ENCODE measurements at places on chromosomes 13 and 19.

DNA sequence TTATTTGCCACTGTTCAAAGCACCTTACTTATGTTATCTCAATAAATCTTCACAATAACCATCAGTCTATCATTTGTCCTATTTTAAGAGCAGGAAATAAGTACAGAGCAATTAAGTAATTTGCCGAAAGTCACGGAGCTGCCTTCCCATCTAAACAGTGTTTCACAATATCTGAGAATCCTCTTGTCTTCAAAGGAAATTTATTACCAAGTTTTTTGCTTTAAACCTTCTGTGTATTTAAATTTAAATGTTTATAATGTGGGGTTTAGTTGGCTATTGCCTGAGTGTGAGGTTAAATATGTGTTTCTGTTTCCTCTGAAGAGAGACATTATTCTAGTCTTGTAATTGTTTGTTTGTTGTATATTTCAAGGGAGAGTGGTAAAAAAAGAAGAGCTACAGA lies 633.1 kb downstream of the EFNB2 start:
- no peak for DNase-seq

DNA sequence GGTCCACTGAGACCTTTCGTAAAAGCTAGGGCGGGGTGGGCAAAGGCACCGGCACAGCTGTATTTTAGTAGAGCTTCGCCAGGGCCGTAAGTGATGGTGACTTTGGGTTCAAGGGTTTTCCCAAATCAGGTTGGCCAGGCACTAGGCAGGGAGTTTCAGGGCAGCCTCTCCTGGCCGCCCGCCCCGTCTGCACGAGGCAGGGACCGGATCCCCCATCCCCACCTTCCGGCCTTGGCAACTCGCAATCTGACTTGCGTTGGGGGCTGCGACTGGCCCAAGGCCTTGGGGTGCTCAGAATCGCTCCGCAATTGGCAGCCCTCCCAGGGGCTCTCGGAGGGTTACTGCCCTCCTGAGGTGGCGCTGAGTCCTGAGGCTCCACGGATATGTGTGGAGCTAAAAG lies 4.1 kb upstream of the ZIC5 start:
- DNase-seq = no peak

DNA sequence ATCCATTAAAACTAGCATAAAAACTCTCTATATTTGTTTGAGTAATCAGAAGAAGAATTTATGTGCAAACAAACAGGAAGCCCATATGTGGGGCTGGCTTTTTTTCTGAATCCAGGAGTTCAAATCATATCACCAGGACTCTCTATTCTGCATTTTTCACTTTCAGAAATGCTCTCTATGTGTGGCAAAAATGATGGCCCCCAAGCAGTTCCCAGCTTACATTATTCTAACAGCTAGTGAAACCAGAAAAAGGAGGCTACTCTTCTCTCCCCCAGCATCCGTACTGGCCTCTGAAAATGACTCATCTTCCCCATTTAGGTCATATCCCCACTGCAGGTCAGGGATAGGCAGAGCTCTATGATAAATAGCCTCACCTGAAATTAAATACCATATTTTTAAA lies 20.4 kb downstream of the RBM26 start:
- DNase-seq = no peak

- DNase-seq = no peak
Measured at GRCh38 chr19:55712804-55713631, 25.2 kb downstream of the NLRP9 start.

DNA sequence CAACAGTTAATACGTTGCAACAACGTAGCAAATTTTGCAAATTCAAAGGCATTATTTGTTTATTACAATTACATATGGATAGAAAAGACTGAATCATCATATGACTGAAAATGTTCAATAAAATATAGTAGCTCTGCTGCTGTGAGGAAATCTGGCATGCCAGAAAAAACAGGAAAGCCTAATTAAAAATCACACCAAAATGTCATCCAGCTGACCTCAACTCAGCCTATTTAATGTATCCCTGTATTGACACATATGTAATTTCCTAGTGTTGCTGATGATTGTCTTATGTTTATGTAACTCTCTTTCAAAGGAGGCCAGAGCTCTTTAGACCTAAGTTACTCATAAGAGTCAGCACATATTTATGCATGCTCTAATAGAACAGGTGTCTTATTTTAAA lies 495.0 kb downstream of the PCDH17 start:
- no peak for DNase-seq

GRCh38 chr13:40968416-40969000 lies 50.6 kb downstream of the ELF1 start:
- no peak for DNase-seq

GRCh38 chr13:39688699-39689405 lies 33.4 kb downstream of the COG6 start:
- no peak for DNase-seq

- DNase-seq = no peak
Measured at GRCh38 chr13:38398711-38399493, 49.3 kb downstream of the UFM1 start.

DNA sequence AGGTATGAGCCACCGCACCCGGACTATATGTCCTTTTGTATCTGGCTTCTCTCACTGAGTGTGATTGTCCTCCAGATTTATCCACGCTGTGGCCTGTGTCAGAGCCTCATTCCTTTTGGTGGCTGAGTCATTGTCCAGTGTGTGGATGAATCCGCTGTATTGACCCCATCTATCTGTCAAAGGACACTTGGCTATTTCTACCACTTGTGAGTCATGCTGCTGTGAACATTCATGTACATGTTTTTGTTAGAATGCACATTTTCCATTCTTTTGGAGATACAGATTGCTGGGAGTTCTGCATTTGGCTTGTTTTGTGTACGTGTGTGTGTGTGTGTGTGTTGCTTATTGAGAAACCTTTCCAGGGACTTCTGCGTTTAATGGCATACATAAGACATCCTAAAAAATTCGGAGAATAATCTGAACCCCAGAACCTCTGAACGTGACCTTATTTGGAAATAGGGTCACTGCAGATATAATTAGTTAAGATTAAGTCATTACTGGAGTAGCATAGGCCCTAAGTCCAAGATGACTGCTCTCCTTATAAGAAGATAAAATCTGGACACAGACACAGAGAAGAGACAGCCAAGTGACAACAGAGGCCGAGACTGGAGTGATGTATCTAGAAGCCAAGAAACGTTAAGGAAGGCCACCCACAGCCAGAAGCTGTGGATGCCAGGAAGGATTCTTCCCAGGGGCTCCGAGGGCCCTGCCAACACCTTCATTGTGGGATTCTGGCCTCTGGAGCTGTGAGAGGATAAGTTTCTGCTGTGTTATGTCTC lies 4.9 kb upstream of the GIPC3 start:
- DNase-seq = no peak

- DNase-seq = no peak
Measured at GRCh38 chr19:11577451-11578257, at the start of gene ACP5. Gene ACP5, minus strand, starts transcription at chr19:11577645. Its CDS starts 328 bp downstream, at chr19:11577317.

DNA sequence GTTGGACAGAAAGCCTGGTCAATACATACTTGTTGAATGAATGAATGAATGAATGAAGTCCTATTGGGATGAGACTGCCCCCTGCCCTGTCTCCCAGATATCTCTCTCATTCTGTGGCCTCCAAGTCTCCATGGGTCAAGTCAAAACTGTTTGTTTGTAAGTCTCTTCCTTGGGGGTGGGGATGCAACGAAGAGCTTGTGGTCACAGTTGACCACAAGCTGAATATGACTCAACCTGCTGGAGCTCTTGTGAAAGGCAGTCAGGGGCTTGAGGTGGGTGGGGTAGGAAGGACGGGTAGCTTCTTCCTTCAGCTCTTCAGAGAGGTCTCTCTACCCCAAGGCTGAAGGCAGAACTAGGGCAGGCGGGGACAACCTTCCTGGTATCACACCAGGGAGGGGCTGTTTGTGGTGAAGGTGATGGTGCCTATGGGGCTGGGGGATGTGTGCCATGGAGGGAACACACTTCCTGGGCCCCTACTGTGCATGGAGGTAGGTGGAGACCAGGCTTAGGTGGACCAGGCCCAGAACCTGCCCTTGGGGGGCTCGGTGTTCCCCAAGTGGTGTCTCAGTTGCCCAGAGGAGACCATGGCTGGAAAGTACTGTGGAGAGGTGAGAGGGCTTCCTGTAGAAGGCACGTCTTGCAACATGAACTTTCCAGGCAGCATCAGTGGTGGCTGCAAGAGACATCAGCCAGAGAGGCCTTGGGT lies 8.0 kb downstream of the MYO1F start:
- DNase-seq = peak; percentile 59

GRCh38 chr13:21957833-21958232 lies 287.0 kb downstream of the FGF9 start:
- DNase-seq = no peak

DNA sequence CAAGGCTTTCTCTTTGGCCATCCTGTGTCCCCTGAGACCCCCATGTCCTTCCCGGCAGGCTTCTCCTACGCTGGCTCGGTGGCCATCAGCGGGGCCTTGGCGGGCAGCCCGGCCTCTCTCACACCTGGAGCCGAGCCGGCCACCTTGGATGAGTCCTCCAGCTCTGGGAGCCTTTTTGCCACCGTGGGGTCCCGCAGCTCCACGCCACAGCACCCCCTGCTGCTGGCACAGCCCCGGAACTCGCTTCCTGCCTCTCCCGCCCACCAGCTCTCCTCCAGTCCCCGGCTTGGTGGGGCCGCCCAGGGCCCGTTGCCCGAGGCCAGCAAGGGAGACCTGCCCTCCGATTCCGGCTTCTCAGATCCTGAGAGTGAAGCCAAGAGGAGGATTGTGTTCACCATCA lies 14.2 kb downstream of the PLEKHJ1 start:
- no peak for DNase-seq

DNA sequence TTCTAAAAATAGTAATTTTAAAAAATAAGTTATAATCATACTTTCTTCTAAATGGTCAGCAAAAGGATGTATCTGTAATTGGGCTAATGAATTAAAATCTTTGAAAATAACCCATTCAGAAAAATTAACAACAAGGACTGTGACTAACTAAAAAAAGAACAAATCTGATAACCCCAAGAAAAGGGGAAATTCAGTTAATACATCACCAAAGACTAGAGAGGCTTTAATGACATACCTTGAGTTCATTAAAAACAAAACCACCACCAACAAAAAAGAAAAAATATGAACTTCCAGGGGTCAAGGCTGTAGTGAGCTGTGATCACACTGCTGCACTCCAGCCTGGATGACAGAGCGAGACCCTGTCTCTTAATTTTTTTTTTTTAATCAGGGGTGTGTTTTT lies 121.8 kb downstream of the TBC1D4 start:
- no peak for DNase-seq

DNA sequence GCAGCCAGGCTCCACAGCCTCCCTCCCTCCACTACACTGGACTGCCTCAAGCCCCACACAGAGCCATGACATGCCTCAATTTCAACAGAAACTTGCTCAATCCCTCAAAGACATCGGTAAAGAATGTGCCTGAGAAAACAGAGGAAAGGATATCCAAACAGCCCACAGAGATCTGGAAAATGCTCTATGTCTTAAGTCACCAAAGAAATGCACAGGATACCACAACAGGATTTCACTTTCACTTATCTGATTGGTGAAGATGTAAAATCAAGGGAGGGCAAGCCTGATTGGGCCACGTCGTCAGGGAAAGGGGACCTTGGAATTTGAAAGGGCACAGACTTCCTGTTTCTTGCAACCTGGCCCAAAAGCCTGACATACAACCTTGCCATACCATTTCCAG lies 14.2 kb downstream of the CACNA1A start:
- no peak for DNase-seq

DNA sequence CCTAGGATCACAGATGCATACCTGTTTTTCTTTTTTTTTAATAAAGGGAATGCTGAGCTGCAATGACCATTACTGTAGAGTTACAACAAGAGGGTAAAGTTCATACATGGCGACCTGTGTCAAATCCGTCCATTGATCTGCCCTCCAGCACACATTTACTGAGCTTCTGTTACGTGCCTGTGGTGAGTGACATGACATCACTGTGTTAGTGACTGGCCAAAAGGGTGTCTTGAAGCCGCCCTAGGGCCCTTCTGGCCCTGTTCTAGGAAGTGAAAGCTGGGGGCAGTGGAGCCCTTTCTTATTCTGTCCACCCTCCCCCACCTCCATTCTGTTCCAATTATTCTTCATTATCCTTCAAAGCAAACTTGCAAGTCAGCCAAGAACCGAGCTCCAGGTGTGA lies 66.3 kb downstream of the ZIC5 start:
- no peak for DNase-seq

- no peak for DNase-seq
Measured at GRCh38 chr13:24985107-24985506, 110.8 kb upstream of the PABPC3 start.

DNA sequence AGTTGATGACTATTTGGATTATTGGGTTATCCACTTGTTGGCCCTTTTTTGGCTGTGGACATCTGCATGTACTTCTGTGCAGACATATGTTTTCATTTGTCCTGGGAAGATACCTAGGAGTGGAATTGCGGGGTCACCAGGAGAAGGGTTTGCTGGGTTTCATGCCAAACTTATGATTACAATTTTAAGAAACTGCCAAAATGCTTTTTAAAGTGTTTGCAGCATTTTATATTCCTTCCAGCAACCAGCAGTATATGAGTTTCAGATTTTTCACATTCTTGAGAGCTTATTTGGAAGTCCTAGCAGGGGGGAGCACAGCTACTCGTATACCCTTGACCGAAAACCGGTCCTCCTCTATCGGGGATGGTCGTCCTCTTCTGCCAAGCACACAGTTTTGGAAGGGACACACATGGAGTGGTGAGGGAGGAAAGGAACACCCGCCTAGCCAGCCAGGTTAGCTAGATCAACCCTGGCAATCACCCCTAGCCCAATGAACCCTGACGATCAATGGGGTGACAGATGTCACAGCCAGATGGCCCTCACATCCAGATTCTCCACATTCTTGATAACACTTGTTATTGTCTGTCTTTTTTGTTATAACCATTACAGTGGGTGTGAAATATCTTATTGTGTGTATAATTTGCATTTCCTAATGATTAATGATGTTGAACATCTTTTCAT lies 26.7 kb upstream of the RNF113B start:
- no peak for DNase-seq

- no peak for DNase-seq
Measured at GRCh38 chr13:44231786-44232516, 141.7 kb upstream of the SERP2 start.

DNA sequence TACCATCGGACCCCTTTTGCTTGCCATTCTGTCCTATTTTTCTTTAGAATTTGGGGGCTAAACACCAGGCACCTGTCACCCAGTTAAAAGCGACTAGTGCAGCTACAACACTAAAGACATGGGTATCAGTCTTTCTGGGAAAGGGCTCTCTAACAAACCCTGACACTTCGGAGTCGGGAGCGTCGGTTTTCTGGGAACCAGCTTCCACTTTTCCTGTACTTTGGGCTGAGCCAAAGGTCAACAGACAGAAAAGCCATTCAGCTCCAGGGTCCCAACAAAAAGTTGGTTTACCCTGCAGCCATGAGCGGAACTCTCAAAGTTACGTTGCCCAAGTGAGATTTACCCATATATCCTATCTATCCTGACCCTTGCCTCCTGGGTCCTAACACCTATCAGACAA lies 337.0 kb upstream of the SLITRK5 start:
- no peak for DNase-seq

DNA sequence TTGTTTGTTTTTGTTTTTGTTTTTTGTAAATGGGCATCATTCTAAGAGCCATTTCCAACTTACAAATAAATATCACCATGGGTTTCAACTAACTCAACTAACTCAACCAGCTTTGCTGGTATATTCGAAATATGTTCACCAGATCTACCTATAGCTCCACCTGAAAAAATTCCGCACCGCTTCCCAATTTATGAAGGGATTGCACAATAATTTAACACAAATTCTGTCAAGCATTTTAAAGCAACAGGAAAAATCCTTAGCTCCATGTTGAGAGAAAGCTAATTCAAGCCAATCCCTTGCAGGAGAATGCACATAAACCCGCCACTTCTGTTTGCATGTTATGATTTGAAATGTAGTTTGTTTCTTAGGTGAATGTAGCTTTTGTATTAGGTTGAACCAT lies 417.8 kb downstream of the EFNB2 start:
- DNase-seq = no peak

Data from stimulated activated CD4-positive, alpha-beta T cell treated with anti-CD3 and anti-CD28 coated beads, Interleukin-2, amount 100 ng/mL, for 24 hours (primary cell).